ENCODE measurements at places on chromosomes 6 and 20. TPM values are rescaled to one million over a fixed set of nuclear protein-coding genes. Genes with fewer than 3 reads are reported as not detected.

- DNase-seq = no peak
Measured at GRCh38 chr20:9200196-9200595, 131.3 kb downstream of the PLCB4 start.

DNA sequence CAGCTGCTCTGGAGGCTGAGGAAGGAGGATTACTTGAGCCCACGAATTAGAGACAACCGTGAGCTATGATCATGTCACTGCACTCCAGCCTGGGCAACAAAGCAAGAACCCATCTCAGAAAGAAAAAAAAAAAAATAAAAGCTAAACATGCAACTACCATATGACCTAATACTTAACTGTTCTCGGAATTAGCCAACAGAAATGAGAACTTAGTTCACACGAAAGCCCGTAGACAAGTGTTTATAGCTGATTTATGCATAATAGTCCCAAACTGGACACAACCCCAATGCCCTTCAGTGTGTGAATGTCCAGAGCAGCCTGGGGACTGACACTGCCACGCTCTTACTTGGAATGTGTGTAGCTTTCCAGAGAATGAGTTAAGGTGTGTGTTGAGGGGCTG lies 211.5 kb upstream of the PROKR2 start:
- no peak for DNase-seq

ISM1 gene
- total RNA-seq = 2.3 TPM

PTPRA gene
- total RNA-seq = 68.1 TPM

LRRN4 gene
- total RNA-seq = not detected
